ENCODE measurements at places on chromosomes 12 and 14.
A peak's percentile ranks its signal among the peaks of the same experiment; 100 is the strongest.

DNA sequence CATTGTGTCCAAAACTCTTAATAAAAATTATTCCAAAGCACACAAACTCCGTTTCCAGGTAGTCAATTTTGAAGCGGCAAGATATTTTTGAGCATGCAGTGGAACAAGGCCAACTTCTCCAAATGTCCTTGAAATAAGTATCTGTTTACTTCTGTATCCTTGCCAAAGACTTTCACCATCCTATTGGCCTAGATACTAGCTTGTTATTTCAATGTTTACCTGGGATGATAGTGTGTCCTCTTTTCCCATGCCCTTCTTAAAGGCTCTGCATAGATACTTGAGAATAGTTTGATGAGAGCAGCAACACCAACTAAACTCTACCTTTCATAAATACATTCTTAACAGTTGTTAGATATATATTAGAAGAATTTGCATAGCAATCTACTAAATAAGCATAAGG, 160.9 kb downstream of the KCNC2 start:
- DNase-seq: no peak

- DNase-seq: no peak
These were observed at the start of gene VSX2 for GRCh38 chr14:74238974-74239847. TSS of gene VSX2 (plus strand) at chr14:74239449. CDS start at chr14:74239562, 113 bp downstream.

- peak; percentile 46 for DNase-seq
These were observed 174.2 kb upstream of the PDE3A start for GRCh38 chr12:20194171-20194570.

DNA sequence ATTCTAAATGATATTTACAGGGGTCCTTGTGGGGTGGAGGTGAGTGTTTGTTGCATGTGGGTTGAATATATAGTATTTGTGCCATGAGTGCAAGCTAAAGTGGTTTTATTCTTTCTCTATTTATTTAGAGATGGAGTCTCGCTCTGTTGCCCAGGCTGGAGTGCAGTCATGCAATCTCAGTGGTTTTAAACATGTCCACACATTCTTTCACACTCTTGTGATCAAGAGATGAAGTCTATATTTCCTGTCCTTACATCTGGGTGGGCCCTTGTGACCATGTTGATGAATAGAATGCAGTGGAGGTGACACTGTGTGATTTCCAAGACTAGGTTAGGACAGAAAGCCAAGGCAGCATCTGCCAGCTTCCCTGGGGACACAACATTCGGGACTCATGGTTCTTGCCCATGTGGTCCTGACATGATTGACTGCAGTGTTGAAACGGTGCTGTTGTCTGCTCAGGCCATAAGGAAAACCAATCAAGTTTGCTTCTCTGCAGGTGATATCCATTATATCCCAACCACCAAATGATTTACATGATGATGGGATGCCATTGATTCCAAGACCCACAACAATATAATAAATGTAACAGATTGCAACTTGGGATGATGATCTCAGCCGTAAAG, 172.6 kb downstream of the SUDS3 start:
- DNase-seq: no peak

- DNase-seq: no peak
These were observed 912.9 kb downstream of the DIO2 start for GRCh38 chr14:79298373-79298772.

GRCh38 chr12:128052331-128052730, 214.6 kb upstream of the TMEM132C start:
- DNase-seq: peak; percentile 16

GRCh38 chr14:99157246-99157645, 114.8 kb downstream of the BCL11B start:
- no peak for DNase-seq

DNA sequence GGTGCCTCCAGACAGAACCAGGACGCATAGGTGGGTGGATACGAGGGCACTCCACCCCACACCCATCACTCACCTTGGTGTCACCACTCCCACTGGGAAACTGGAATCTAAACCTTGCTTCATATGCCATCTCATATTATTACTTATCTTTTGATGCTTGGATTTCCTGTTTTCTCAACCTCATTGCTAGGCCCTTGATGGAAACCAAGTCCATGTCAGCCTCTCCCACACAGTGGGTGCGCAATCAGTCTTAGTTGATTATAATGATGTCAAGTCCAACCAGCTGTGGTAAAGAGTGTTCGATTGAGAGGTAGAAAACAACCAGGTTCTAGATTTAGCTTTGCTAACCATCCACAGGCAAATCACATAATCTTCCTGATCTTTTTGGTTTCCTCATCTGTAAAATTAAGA, 584 bp upstream of the DDHD1 start:
- no peak for DNase-seq

DNA sequence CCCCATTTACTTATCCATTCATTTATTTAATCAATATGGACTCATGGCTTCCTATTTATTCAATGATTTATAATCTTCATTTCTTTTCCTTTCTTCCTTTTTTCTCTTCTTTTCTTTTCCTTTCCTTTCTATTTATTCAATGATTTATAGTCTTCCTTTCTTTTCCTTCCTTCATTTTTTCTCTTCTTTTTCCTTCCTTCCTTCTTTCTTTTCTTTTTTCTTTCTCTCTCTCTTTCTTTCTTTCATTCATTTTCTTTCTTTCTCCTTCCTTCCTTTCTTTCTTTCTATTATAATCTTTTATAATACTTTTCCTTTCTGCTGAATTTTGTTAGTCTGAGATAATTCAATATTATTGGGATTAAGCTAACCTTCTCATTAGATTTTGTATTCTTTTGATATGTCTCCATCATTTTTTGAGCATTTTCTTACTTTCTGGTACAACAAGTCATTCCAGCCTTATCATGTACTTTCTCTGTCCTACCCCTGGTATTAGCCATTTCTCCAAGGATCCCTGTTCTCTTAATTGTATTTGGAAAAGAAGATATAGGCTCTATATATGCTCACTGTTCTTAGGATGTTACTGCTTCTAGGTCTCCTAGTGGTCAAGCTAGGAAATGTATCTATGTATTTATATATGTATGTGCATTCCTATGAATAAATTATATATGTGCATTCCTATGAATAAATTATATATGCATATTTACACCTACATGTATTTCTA, 12.1 kb downstream of the LACRT start:
- no peak for DNase-seq

GRCh38 chr12:121536054-121536898, 44.5 kb downstream of the KDM2B start:
- peak; percentile 76 for DNase-seq

GRCh38 chr14:84610086-84610485, 919.9 kb upstream of the FLRT2 start:
- DNase-seq: no peak

GRCh38 chr12:25853316-25854095, 105.0 kb upstream of the RASSF8 start:
- no peak for DNase-seq

All from AG10803 (cell line).